ENCODE measurements at places on chromosomes 4 and X.

GRCh38 chr4:100492129-100492528, 25.7 kb downstream of the EMCN start:
- no peak for ATAC-seq

DNA sequence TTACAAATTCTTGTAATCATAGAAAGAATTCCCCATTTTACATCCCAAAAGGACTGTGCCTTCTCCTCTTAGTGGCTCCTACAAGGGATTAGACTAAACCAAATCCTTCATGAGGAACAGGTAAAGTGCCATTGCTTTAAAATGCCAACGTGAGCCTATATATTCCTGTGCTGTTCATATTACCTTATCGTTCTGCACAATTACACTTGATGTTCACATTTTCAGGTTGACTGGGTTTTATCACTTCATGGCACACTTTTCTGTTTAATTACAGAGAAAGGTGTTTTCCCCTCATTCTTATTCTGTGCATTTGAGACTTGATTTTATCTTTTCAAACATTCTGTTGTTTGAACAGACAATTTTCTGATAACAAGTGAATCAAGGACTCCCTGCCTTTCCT, 645.6 kb upstream of the FTHL17 start:
- no peak for ATAC-seq

DNA sequence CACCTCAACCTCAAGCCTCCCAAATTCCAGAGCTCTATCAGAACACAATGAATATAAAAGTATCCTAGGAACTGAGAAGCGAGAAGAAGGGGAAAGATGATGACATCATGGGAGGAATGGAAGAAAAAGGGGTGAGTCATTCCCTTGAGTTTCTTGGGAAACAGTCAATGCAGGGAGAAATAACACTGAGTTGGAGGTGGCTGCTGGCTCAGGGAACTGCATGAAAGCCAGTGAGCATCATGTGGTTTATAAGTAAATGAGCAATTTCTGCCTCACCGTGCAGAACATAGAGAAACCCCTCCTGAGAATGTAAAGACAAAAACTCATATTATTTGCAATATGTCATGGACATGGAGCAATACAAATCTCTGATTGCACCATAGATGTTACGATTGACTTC, 73.3 kb downstream of the SHOX start:
- no peak for ATAC-seq

DNA sequence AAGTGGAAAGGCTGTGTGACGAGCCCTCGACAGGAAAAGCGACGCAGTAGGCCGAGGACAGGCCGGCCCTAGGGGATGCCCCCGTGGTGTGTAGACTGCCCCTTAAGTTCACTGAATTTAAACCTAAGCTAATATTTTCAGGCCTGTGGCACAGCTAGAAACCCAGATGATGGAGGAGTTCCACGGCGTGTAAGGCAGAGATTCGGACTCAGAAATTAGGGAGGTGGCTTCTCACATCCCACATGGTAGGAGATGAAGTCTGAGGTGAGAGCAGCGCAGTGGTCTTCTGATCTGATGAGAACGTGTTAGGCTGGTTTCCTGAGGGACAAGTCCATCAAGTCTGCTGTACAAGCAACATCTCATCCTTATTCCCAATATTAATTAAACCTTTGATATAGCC, 7.8 kb downstream of the LRP2BP start:
- peak; percentile 36 for ATAC-seq

DNA sequence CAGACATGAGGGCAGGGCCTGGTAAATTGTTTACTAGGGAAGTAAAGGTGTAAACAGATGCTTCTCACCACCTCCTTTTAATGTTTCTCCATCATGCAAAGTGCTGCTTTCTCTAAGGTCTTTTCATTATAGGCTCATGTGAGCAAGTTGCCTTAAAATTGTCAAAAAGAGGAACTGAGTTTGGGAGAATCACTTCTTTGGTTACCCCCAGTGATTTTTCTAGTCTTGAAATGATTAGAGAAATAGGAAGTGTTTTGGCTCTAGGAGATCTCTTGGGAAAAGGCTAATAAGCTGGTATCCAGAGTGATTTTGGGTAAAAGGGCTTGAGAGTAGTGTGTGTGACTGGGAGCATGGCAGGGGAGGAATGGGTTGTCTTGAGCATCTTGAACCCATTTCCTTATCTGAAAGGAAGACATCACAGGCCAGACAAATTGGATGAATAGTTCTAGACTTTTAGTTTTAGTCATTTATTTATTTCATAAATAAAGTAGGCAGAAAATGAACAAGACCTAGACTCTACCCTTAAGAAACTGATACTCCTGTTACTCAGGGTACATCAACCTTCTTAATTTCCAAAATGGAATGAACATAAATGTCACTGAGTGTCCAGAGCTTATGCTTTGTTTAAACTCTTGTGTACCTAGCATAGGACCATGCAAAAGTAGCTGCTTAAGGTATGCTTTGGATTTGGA, 14.2 kb downstream of the GRPR start:
- ATAC-seq = peak; percentile 72

GRCh38 chrX:105822138-105823091, at the start of gene NRK:
Gene NRK, plus strand, starts transcription at chrX:105822539. Its CDS starts 307 bp downstream, at chrX:105822846.
- no peak for ATAC-seq

GRCh38 chrX:146056511-146057081, 239.0 kb downstream of the SLITRK2 start:
- no peak for ATAC-seq

- ATAC-seq = no peak
Observed at GRCh38 chrX:102976793-102977495, 39.9 kb downstream of the RAB40AL start.

GRCh38 chr4:127772769-127773671, 9.1 kb upstream of the HSPA4L start:
- no peak for ATAC-seq

GRCh38 chrX:132292793-132293192, 73.5 kb upstream of the RAP2C start:
- peak; percentile 45 for ATAC-seq

DNA sequence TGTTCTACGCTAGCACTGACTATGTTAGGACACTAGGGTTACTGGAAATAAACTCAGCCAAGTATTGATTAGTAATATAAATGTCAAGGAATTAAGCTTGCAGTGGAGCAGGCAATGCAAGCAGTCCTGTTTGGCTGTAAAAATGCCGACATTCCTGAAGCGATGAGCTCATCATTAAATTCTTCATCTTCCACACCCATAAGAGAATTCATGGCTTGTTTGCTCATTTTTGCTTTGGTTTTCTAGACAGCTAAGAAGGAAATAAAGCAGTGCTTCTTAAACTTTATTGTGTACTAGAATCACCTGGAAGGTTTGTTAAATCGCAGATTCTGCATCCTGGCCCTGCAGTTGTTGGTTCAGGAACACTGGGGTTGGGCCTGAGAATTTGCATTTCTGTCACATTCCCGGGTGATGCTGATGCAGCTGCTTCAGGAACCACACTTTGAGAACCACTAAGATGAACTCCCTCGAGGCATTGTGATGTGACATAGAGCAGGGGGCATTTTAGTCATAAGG, 17.8 kb downstream of the ANXA3 start:
- ATAC-seq = no peak

DNA sequence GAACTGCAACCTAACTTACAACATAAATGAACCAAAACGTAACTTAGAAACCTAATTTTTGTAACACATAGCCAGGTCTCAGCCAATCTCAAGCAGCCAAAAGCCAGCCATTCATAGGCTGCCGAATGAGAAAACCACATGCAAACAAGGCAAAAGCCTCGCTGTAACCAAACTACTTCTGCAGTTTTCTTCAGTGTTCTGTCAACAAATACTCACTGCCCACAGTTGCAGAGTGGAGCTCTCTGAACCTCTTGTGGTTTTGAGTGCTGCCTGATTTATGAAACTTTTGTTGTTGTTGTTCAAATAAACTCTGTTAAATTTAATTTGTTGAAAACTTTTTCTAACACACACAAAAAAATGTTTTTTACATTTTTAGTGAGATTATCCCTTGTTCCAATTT, 251.2 kb downstream of the PAPSS1 start:
- ATAC-seq = no peak

- no peak for ATAC-seq
Observed at GRCh38 chrX:100407147-100407783, 2.8 kb downstream of the PCDH19 start.

- no peak for ATAC-seq
Observed at GRCh38 chr4:163988391-163988790, 493.9 kb downstream of the TMA16 start.

All from stimulated activated memory B cell treated with anti-CD40 and anti-IgM and Interleukin-4, amounts not matched to agents 10 μg/mL and 1 μg/mL and 100 μg/mL, for 72 hours (primary cell).